Activated T-helper 9 cell treated with anti-CD3 and anti-CD28 coated beads, Interleukin-2, amount 50 U/mL, for 16 hours (primary cell): ENCODE measurements at places on chromosomes 6 and 20.

GRCh38 chr20:21090111-21090618 lies 16.0 kb downstream of the LINC00237 start:
- DNase-seq, result no peak

DNA sequence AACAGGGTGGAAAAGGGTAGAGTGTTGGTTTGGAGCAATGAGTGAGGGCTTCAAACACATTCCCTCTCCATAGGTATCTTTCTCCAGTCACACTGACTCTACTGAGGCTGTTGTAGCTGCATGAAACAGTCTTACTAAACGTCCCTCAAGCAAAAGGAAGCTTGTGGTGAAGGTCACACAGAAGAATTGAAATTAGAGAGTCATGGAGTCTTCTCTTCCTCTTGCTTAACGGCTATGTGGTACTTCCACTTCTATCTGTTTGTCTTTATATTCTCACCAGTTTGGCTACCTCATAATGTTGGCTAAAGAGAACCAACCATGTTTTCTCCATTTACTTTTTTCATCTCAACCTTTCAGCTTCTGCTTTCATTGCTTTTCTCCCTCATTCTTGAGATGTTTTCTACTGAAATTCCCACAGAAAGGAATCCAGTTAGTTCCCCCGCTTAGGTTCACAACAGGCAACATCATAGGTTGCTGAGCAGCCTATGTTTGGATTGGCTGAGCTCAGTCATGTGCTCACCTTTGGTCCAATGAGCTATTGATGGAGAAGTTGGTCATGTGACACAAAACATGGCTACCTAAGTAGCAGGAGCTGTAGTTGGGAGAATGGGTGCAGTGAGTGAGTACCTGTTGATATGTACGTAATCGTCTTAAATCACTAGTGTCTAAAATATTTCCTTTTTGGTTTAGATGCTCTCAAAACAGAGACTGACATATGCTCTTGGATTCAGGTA lies 99.8 kb downstream of the SNAP25 start:
- DNase-seq, result no peak

- DNase-seq, result no peak
Observed at GRCh38 chr6:19731282-19731681, 105.9 kb upstream of the ID4 start.

DNA sequence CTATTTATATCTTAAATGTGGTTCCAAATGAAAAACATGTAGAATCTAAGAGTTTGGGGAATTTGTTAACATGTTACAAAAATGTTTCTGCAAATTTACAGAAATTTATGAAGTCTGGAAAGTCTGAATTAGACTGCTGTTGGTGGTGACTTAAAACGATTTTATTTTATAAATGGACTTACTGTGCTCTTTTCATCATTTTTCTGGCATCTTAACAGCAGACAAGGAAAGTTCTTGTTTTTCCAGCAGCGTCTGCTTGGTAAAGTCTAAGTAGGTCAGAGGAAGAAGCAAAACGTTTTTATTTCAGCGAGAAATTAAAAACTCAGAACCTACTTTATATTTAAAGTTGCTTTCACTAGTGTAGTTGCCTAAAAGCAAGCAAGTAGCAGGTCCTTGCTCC lies 48.6 kb upstream of the COL9A1 start:
- no peak for DNase-seq

DNA sequence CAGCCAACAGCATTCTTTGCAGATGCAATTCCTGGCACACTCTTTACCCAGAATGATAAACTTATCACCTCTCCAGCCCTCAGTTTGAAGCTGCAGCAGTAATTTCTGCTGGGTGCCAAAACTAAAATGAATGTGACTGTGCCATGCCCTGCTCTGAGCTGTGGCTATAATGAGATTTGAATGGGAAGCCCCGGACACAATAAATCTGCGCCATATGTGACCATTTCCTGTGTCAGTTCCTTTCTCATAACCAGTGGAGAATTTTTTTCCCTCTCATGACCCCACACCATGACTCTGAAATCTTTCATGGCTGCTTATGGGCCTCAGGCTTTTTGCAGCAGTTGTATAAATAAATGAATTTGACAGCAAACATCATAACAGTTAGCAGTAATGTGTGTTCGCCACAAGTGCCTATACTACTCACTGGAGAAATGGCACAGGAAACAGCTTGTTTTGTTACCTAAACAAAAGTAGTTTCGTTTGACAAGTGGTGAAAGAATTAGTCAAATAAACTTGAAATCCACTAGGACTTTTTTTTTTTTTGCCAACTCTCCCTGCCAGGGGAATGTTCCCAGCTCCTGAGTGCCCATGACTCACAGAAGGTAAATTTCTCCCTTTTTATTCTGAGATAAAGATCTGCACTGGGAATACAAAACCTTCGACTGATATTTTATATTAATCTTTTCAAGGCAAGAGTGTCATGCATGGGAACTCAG lies 408.4 kb downstream of the PKHD1 start:
- DNase-seq, result no peak

GRCh38 chr20:18728870-18729224 lies 84.7 kb upstream of the SCP2D1 start:
- no peak for DNase-seq

DNA sequence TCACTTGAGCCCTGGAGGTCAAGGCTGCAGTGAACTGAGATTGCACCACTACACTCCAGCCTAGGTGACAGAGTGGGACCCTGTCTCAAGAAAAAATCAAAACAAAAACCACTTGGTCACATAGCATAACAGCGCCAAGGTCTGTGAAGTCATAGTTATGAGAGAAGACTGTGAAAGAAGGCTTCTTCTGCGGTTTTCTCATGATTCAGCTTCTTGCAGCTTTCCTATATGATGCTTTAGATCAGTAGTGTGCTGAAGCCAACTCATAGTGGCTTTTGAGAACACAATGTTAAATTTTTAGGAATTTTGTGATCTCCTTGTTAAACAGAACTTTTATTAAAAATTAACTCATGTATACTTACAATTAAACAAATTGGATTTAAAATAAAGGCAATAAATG lies 136.2 kb upstream of the GLP1R start:
- no peak for DNase-seq

GRCh38 chr20:37225146-37225545 lies 36.5 kb downstream of the GHRH start:
- DNase-seq, result no peak

GRCh38 chr6:113219783-113220182 lies 637.4 kb upstream of the MARCKS start:
- no peak for DNase-seq
